Anterior cingulate cortex (tissue), 58 donors: ENCODE measurements at places on chromosomes 1 and 21.

DNA sequence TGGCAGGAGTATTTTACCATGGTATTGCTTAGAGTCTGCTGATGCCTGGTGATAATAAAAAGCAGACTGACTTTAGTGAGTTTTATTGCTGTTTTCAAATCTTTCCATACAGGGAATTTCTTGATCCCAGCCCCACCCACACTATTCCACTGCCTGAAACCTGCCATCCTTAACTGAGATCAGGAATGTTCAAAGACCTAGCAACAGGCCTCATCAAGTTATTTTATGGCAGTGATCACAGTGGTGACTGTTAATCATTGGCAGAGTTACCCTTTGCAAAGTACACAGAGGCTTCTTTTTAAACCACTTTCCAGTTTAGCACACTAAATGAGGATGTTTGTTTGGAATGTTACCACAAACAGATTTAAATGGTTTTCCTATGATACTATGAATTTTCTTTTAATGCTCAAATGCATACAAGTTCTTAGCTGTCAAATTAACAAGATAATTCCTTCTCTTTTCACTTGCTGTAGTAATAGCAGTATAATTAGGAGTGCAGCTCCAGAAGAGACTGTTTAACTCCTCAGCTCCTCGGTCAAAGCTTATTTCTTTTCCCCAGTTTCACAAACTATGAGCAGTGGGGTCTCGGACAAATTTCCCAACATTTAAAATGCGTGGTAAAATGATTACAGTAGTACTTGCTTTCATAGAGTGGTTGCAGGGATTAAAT lies 69.9 kb upstream of the USP25 start:
- no peak for DNase-seq

DNA sequence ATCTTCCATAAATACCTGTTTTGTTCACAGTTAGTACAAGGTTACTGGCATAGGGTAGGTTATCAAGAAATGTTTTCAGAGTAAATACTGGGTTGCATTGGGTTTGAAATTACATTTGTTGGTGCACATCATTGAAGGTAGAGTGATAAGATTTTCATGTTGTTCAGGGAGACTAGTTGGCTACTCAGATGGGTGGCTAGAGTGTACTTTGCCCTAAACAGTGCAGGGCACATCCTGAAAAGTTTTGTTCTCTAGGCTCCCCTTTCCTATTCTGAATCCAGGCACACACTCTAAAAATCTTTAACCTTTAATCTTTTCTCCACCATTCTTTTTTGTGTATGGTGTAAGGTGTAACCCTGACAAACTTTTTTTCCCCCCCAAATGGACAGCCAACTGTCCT lies 18.0 kb downstream of the POU2F1 start:
- DNase-seq = no peak

DNA sequence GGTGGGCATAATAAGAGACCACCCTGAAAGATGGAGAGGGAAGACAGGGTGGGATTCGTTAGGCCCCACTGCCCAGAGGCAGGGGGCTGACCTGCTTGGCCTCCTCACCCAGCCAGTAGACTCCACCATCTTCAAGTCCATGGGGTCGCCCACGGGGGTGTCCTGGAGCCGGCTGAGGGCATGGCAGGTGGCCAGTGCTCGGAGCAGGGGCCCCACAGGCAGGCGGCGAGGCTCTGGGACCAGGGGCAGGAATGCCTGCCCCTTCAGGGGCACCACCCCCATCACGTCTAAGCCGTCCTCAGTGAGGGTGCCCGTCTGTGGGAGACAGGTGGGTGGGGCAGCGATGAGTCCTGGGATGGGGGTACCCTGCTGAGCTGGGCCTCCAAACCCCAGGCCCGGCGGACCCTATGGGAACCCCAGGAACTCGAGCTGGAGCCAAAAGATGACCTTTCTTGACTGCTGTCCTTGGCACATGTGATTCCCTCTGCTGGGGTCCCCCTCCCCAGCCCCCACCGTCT lies 13.2 kb upstream of the MFAP2 start:
- no peak for DNase-seq

DNA sequence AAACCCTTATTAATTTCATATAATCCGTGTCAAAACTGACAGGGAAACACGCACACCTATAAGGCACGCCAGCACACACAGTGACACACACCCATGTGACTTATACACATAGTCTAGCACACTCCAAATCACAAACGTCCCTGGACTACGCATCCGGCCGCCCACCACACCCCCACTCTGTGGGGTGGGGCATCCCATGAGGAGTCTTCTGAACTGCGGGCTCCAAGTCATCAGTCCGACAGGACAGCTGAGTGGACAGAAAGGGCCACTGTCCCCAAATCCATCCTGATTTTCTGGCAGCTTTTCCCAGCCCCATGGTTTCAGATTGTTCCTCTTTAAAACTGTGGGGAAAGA lies 829 bp downstream of the PEA15 start:
- DNase-seq = peak; percentile 42
